ENCODE measurements at places on chromosomes 16 and 17.

DNA sequence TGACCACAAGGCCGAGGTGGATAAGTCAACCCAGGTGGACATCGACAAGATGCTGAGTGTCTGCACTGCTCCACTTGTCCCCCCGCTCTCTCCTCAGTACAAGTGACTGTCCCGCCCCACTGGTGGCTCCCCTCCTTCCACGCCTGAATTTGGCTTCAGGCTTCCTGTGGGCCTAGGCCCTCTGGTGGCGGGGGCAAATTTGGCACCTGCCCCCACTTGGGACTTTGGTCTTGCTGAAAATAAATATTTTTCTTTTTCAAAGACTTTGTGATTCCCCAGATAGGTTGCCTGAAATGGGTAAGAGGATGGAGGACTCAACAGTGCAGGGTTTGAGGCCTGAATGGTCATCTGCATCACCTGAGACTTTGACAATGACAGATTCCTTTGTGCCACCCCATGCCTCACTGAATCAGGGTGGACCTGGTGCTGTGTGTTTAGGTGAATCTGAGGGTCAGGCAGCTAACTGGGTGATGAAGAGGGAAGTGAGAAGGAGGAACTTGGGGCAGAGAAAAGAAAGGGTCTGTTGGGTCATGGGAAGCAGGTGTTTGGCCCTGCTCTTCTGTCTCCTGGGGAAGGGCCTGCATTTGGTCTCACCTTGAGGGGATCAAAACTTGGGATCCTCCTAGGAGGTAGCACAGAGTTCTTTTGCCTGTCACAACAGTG is 2.0 kb downstream of the C16orf86 start:
- DNase-seq = no peak

GRCh38 chr17:43750153-43750552 is 8.4 kb downstream of the SOST start:
- no peak for DNase-seq

DNA sequence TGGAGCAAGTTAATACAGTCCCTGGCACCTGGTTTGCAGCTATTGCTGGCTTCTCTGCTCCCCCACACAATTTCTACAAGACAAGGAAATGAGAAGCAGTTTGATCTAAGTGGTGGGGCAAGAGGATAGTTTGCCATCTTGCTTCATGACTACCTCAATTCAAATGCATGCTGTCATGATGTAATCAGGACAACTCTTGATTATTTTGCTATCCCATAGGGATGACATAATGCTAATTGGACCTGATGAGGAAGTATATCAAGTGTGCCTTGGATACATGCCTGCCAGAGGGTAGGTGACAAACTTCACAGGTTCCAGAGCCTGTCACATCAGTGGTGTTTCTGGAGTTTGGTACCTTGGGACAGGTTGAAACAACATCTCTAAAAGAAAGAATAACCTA is 40.9 kb downstream of the SLFN5 start:
- no peak for DNase-seq

DNA sequence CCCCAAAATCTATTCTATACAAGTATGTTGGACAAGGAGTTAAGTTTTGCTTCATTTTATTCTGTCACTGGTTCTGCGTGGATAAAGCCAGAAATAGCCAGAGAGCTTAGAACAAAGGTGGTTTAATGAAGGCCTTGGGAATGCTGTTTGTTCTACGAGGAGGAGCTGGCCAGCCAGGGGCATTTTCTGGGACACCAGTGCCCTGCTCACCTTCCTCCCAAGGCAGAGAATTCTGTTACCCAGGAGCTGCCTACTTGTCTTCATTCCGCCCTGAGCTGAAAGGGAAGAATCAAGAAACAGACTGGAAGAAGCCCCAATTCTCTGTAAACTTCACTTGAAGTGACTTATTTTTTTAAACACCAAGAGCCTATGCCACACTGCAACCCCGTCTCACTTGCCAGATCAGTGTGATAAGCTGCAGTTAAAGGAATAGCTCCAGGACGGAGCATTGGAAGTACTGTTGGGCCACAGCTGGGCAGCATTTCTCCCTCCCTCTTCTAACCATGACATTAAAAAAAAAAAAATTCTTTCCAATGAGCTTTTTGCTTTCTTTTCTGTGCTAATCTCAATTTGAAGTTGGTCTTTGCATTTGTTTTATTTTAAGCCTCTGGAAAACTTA is 149.8 kb upstream of the DYNLRB2 start:
- no peak for DNase-seq

DNA sequence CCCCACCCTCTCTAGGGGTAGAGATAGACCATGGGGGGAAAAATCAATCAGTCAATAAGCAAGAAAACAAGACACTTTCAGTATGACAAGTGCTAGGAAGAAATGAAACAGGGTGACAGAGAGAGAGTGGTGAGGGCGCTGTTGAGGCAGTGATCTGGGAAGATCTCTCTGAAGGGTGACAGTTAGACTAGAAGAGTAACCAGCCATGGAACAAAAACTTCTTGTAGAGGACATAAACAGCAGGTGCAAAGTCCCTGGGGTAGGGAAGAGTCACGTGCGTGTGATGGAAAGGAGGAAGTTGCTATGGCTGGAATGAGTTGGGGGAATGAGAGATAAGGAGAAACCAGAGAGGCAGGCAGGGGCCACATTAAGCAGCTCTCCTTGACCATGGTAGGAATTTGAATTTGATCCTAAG is 16.8 kb upstream of the EMP2 start:
- no peak for DNase-seq

DNA sequence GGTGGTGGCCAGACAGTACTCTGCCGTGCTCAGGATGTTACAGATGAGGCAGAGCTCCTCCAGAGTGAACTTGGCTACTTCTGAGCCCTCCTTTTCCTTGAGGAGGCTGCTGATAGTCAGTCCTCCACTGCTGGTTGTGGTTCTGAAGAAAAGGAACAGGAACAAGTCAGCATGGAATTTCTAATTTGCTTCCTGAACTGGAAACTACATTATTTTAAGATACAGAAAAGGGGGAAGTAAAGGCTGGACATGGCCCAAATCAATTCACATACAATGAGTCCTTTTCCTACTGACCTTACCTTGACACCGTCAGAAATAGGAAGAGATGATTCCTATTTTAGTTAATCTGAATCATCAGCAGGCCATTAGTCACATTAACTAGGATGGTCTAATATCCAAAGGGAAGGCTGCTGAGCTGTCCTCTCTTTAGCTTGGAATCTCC is 154.2 kb downstream of the VPS53 start:
- no peak for DNase-seq

DNA sequence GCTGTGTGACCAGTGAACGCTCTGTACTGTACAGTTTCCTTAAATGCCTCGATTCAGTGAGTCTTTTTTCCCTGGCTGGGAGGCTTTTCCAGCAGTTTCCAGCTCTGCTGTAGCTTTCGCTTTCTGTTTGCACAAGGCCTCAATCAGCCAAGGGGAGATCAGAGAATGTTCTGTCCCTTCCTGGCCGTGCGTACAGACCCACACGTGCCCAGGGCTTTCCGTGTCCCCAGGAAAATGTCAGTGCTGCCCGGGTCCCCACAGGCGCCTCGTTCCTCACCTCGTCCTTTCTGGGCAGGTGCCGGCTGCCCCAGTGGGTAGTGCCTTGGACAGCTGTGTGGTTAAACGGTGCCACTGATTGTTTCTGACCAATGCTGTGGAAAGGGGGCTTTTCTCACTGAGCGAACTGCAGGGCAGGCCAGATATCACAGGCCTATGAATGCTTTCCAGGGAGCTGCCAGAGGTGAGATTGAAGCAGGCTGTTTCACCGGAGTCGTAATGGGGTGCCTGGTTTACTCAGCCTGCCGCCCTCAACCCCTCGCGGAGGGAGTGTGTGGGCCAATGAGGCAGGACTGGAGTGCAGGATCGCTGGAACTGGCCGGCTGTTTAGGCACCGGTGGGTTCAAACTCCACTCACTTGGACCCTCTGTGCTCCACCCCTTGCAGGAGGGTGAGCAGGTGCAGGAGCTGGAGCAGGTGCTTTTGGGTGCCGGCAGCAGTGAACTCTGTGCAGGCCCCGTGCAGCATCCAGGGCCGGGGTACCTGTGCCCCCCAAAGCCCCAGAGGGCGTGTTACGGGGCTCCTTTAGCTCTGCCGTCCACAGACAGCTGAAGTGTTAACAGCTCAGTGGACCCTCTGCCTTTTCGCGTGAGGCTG is 44.4 kb downstream of the ZNF778 start:
- no peak for DNase-seq

GRCh38 chr17:8870406-8871040 is 3.0 kb upstream of the PIK3R6 start:
- DNase-seq = no peak

GRCh38 chr16:85253084-85253941 is 141.0 kb upstream of the CIBAR2 start:
- DNase-seq = peak; percentile 20

GRCh38 chr17:75553295-75554110 is 28.0 kb downstream of the LLGL2 start:
- no peak for DNase-seq

- DNase-seq = peak; percentile 35
These were observed 1.1 kb downstream of the PHF12 start for GRCh38 chr17:28950017-28950751.

- no peak for DNase-seq
These were observed 33.7 kb upstream of the GSG1L start for GRCh38 chr16:28096983-28097899.

- DNase-seq = no peak
These were observed 232.1 kb downstream of the MRTFB start for GRCh38 chr16:14303182-14303618.

DNA sequence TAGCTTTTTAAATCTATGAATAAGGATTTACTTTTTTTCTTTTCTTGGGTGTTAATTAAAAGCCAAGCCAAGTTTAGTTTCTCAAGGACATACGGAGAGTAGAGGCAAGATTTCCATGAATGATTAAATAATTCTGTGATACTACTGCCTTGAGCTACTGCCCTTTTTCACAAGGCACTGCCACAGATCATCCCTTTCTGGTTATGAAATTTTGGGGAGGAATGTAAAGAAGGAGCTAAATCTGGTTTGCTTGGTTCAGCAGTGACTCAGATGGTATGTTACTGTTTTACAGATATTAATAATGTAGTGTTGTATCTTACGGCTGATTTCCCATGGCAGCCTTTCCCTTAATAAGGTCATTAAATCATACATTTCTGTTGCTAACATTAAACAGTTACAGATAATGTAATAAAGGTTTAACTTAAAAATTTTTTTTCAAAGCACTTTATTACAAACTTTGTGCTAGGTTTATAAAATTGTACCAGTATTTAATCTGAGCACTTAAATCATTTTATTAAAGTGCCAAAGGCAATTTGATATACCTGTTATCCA is 2.6 kb downstream of the WSB1 start:
- DNase-seq = no peak

DNA sequence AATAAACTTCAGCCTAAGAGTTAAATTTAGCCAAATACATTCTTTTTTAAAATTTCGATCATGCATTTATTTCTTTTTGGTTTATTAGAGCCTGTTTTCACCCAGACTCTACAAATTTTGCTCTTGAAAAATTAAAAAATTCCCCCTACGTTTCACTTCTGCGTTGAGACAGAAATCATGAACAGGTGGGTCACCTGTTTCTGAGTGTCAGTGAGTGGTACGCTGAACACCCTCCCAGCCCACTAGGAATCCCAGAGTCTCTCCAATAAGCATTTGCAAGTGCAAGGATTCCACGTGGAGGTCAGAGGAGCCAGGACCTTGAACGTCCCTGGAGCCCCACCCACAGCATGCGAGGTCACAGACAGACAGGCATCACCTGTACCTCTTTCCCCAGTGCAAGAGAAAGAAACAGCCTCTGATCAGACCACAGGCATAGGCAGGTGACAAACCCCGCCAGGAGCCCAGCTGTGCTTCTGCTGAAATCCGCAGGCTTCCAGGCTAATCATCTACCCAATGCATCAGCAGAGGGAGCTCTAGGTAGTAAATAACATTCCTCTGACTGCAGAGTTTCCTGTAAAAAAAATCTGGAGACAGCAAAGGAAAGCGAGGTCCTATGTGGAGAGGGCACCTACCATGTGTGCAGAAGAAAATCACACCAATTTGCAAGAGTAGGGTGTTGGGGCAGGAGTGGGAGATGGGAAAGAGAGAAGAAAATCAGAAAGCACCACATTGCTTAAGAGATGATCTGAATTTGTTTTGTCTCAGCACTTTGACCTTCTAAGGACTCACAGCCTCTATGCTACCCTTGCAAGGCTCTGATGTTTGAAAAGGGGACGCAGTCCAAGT is 5.9 kb upstream of the XYLT1 start:
- DNase-seq = no peak

DNA sequence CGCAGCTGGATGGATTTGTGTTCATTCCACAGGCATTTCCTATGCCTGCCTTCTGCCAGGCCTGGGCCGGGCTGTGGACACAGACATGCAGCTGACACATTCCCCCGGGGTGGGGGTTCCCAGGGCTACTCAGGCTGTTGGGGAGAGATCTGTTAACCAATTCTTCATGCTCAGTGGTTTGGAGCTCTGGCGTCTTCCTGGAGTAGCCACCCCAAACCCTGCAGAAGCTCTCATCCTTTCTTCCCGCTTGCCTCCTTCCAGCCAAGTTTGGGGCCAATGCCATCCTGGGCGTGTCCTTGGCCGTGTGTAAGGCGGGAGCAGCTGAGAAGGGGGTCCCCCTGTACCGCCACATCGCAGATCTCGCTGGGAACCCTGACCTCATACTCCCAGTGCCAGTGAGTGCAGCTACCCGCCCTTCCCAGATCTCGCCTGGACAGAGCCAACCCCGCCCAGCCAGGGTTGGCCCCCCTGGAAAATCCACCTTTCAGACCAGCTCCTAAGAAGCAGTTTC is 2.6 kb downstream of the ENO3 start:
- no peak for DNase-seq

- no peak for DNase-seq
These were observed 386.6 kb downstream of the SOX9 start for GRCh38 chr17:72507370-72507769.

DNA sequence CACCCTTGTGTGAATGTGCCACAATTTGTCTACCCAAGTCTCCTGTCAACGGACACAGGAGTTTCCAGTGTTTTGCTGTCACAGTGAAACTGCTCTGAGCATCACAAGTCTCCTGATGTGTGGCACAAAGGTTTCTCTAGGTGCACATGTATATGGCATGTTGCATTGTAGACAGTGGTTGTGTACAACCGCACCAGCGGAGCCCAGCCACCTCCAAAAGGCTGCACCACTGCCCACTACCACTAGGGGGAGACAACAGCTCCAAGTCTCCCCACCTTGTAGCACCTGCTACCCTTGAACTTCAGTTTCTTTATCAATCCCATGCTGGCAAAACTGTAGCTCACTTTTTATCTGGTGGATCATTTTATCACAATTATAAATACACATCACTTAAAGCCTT is 95.5 kb upstream of the ZNF469 start:
- DNase-seq = no peak

GRCh38 chr17:1961189-1961588 is 63.9 kb downstream of the RTN4RL1 start:
- DNase-seq = no peak

DNA sequence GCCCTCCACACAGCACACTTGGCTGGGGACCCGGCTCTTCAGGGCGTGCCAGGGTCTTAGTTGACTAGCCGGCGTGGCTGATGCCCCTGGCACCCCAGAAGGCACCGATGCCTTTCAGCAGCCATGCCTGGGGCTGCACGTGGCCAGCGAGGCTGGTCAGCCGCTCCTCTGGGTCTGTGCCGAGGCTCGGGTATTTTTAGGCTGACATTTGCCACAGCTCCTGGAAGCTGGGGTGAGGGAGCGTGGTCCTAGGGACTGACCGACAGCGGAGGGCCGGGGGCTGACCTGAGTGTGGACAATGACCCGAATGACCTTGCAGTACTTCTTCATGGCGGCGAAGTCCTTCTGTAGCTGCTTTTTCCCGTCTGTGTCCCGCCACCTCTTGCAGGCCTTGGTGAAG is 3.9 kb downstream of the RPL3L start:
- DNase-seq = no peak

GRCh38 chr17:42183741-42184711 is 1.2 kb downstream of the HCRT start:
- DNase-seq = peak; percentile 79
